ENCODE measurements at places on chromosomes 1 and 21.

DNA sequence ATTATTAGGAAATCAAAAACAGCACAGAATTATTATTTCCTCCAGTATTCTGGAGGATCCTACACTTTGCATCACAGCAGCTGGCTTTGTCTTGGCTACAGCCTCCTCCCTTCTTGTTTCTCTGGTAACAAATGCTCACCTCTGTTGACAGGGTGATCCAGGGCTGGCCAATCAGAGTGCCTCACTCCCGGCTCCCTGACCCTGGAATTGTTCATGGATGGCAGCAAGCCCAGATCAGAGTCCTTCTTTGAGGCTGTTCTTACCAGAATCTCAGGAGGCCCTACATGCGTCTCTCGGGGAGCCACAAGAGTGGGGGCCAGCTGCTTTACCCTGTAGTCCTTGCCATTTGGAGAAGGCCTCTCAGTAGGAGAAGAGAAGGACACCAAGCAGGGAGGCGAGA lies 48.4 kb upstream of the IGSF5 start:
- DNase-seq = no peak

DNA sequence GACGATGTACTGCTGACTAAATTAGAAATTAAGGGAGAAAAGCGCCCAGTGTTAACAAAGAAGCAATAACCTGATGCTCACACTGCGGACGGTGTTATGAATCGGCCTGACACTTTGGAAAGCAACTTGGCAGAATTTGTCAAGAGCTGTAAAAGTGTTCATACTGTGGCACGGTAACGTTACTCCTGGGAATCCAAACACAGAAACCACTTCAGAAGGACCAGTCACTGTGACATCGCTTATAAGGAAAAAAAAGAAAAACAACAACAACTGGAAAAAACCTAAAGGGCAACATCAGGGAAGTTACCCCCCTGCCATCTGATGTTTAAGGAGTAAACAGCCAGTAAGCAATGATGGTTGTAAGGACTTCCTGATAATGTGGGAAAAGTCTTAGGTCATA lies 27.7 kb downstream of the CAPZB start:
- DNase-seq = no peak

DNA sequence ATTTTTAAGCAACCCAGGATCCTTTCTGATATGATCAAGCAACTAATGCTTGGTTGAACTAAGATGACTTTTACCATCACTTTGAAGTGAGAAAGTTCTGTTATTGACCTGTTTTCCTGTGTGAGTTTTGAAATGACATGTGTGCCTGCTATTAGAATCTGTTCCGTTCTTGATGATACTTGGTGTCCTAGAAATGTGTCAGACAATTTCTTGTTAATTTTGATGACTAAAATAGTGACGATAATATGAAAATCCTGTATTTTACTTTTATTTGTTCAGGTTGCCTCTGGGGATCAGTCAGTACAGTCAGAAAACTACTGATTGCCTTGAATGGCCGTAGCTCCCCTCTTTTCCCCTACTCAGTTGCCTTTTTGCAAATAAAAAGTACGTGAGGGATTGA lies 228.0 kb downstream of the RYR2 start:
- DNase-seq = no peak

DNA sequence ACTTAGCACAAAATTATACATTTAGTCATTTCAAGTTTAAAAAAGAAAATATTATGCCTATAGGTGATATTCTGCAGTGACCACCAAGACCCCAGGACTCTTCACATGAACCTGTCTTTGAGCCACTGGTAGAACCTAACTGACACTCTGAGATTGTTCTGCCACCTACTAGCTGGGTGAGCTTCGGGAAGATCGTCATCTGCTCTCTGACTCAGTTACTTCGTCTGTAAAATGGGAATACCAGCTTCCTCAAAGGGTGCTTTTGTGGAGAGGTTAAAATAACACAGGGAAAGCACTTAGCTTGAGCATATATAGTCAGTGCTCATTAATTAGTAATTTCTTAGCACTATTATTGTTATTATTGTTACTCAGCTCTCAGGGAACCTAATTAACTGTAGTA lies 228.5 kb upstream of the JUN start:
- no peak for DNase-seq

GRCh38 chr1:77605246-77606026 lies 77.0 kb downstream of the ZZZ3 start:
- DNase-seq = peak; percentile 10

DNA sequence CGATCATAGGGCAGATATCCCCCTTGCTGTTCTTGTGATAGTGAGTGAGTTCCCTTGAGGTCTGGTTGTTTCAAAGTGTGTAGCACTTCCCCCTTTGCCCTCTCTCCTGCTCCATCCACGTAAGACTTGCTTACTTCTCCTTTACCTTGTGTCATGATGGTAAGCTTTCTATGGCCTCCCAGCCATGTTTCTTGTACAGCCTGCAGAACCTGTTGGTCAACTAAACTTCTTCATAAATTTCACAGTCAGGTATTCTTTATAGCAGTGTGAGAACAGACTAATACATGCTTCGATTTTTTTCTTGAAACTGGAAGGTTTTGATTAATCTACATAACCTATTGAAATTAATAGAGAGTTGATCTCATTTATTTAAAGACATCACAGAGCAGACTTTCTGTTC lies 302.5 kb upstream of the PBX1 start:
- no peak for DNase-seq

DNA sequence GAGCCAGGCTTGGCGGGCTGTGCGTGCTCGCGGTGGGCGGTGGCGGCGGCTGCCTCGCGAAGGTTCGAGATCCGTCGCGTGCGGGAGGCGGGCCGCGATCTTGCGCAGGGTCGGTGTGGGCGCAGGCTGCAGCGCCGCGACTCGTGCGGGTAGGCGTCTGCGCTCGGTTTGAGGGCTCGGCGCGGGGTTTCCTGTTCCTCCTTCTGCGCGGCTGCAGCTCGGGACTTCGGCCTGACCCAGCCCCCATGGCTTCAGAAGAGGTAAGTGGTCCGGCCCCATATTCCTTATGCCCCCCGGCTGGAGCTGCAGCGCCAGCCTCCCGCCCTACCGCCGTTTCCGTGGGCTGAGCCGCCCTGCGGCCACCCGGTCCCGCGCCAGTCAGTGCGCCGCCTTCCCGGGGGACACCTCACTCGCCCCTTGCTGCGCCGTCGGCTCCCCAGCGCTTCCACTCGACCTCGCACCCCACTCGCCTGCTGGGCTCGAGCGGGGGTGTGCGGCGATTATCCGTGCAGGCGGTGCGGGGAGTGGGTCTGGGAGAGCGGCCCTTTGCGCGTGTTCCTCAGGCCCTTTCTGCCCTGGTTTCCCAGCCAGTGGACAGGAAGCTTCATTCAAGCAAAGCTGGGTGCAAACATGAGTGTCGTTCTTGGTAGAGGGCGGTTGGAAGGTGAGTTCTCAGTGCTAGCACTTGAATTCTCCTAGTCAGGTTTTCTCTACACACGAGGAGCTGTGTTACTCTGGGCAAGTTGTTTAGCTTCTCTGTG lies at the start of gene CACYBP:
TSS of gene CACYBP (plus strand) at position 12 of the 761 bp plus-strand sequence. CDS start at position 246, 234 bp downstream.
- no peak for DNase-seq

DNA sequence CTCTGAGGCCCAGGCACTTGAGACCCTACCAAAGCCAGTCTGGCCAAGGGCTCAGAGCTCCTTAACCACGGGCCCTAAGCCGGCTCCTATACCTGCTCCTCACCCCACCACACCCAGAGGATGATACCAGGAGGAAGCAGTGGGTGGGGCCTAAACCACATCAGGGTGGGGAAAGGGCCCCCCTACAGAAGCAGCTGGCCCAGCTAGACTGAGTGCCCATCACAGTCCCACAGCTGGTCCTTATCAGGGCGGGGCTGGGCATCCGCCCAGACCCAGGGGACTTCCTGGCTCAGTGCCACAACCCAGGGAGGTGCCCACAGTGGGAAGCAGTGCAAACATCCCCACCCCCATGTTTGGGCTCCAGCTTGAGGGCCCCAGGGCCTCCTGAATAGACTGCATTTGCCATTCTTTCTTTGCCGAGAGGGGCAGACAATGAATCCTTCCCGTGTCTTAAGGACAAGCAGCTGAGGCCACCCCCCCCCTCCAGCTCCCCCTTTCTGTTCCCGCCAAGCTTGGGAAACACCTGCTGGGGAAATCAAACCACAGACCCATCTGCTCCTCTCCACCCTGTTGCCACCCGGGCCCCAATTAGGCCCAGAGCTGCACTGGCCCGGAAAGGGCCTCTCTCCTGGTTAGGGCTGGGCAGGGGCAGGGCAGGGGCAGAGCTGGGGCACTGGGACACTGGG lies 6.2 kb downstream of the E2F2 start:
- DNase-seq = no peak

DNA sequence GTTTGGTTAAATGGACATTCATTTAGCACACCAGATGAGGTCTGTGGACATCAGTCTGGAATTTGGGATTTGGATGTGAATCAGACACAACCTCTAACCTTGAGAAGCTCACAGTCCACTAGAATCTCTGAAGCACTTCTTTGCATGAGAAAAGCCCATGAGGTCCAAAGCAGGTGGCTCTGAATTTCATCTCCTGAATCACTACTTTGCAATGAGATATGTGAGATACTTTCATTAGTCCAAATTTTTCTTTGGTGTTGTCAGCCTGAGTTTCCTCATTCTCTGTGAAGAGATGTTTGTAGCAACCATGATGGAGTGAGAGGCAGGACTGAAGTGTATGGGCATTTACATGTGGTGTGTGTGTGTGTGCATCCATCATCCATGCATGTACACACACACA lies 16.5 kb upstream of the LCE2D start:
- DNase-seq = no peak

DNA sequence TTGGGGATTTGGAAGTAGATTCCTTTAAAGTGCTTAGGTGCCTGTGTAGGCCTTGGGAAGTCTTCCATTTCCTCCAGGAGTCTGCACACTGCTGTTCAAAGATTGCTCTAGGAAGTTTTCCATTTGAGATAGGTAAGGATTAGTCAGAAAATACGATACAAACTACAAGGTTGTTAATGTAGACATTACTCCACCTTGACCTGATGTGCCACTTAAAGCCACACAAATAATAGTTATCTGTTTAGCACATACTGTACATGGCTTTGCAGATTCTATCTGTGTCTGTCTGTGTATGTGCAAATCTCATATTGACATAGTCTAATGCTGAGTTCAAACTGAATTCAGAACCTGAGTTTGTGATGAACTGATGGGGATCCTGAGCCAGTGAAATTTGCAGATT lies 118.4 kb downstream of the RHOU start:
- DNase-seq = no peak

- DNase-seq = no peak
These were observed 15.3 kb upstream of the SHCBP1L start for GRCh38 chr1:182968151-182968741.

DNA sequence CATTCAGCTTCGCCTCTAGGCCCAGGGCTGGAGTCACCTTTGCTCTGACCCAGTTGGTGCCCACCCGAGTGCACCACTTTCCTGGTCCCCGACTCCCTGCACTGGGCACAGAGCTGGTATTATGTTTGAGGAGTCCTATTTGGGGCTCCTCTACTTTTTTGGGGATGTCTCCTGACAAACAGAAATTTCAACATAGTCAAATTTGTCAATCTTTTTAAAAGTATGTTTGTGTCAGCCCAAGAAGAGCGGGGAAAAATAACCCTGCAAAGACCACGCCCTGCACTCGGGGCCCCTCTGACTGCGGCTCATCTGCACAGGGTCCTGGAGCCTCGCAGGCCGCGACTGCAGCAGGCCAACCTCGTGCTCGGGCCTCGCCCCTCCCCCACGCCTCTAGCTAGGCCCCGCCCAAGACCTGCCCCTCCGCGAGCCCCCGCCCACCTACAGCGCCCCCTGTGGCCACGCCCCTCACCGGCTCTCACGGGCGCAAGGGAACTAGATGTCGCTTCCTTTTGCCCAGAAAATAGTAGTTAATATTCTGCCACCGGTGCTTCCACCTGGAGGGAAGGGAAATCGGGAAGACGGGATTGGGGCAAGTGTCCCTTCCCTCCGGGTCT lies 11.4 kb downstream of the FAM229A start:
- DNase-seq = no peak

DNA sequence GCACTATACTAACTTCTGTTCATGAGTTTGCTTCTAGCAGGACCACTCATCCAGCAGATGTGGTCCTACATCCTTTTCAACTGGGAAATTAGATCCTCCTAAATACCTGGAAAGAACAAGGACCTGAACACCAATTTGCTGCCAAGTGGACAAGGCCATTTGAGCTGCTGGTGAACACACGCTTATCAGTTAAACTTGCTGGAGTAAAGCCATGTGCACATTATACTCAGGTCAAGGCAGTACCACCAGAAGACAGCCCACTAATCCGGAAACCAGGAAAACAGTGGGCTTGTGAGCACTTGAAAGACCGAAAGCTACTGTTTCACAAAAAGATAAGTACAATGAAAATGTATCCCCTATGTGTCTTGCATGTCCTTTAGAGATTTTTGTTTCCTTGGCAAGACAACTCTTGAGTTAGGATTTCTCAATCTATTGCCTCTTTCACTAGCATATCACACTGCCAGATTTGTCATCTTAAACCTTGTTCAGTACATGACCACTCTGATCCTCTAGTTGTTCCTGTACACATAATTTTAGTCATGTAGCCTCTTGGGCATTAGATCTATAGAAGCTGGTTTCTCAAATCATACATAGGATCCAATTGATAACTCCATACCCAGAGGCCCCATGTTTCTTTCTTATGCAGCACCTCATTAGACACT lies 4.5 kb upstream of the REN start:
- no peak for DNase-seq

DNA sequence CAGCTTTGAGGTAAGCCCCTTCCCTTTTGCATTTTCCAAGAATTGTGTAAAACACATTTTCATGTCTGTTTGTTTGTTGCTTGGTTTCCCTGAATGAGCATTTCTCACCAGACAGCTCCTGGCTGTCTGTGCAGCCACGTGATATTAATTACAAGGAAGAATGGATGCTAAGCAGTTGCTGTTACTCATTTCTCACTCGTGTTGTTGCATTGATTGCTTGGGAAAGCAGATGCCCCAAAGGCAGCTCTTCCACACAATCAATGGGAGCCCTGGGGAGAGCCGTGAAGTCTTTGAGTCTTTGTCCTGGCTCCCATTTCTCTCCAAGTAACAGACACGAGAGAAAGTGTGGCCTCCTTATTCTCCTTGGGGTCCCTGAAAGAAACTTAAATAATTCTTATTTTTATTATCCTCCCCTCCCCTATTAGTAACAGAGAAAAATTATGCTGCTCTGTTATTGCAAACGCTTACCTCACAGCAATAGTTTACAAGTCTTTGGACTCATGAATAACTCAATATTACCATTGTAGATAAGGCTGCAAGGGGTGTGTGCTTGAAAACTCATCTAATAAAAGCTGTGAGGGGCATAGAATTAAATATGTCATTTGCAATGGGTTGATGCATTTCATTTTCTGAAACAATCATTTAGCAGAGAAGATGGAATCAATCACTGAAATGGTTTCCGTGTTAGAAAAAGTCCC lies 127.7 kb upstream of the CAMK1G start:
- no peak for DNase-seq

DNA sequence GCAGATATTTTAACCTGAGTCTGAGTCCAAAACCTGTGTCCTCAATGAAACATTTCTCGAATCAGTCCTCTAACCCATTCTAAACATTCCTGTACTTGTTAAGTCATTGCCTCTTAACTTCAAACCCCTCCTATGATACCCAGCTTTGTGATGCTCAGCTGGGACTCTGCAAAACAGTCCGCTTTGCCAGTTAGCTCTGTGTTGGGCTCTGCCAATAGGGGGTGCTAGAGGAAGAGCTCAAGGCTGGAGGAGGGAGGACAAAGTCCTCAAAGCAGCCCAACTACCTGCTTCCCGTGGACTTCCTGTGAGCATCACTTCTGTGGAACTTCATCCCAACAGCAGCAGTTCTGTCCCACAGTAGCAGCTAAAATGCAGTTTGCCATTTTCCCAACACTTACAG lies 38.1 kb upstream of the SYT14 start:
- no peak for DNase-seq

GRCh38 chr1:27576806-27577227 lies 27.1 kb downstream of the AHDC1 start:
- DNase-seq = no peak

Data from AG09319 (cell line).